CD4-positive, alpha-beta T cell (primary cell): ENCODE measurements at places on chromosomes 12 and 14.

- DNase-seq = no peak
Observed at GRCh38 chr12:124737040-124737419, 126.6 kb downstream of the SCARB1 start.

DNA sequence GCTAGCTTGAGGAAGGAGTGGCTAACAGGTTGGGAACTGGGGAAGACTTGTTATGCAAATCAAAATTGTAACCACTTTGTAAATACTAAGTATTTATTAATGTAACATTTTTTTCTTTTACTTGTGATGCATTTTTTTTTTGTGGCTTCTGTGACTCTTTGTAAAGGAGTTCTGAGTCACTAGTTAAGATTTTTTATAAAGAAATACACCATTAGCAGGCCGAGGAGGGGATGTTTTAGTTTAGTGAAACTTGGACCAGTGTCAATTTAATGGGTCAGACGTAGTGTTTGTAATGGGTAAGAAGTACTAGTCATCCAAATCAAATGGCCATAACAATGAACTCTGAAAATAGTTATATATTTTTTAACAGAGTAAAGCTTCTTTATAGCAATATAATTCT, 43.1 kb downstream of the AKAP6 start:
- DNase-seq = no peak

GRCh38 chr12:130839770-130840404, 837 bp upstream of the STX2 start:
- no peak for DNase-seq

DNA sequence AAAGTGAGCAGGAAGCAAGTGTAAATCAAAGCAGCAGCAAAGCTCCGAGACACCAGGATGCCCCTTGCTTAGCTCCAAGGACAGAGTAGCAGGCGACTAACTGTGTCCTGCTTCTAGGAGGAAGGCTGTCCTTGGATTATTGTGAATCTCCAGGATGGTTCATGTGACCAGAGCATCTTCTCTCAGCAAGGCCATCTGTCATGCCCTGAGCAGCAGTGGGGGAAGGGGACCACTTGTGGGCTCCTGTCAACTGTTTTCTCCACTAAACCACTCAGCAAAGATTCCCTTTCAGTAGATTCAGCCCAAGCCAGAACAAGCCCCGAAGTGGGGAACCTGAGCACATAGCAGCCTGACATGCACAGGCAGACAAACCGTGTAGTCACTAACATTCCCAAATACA, 19.4 kb downstream of the MAP3K9 start:
- no peak for DNase-seq

- DNase-seq = no peak
Observed at GRCh38 chr12:76307083-76307482, 41.1 kb downstream of the BBS10 start.

DNA sequence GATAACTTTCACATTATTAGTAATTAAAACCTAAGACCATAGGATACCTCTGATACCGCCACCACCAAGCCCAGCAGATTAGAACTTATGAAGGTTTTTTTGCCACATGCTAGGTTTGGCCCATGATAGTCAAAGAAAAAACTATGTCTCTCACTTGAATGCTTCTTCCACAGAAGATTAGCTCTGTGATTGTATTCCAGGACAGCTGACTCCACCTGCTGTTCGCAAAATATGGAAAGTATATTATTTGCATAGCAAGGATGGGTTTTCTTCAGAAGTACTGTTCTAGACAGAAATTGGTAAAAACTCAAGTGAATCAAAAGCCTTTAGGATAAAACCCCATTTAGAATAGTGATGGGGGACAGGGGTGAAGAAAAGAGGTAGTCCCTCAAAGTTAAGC, 42.2 kb downstream of the PPFIBP1 start:
- DNase-seq = no peak

GRCh38 chr12:57612711-57613426, 1.6 kb downstream of the ARHGEF25 start:
- DNase-seq = no peak

DNA sequence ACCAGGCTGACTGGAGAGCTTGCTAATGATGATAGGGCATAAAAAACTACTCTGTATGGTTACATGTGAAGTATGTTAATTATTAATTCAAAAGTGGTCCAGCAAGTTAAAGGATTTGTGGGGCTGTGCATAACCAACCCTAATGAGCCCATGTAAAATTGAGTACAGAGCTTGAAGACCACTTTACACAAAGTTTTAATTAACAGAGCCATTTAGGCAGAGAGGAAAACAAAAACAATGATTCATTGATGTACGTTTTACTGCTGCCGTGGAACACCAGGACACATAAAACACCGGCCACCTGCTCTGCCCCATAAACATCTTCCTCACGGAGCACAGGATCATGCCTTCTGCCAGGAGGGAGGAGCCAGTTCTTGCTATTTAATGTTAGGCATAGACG, 83.5 kb downstream of the RIMBP2 start:
- no peak for DNase-seq

- DNase-seq = no peak
Observed at GRCh38 chr14:101177301-101177971, 273.9 kb upstream of the RTL1 start.

DNA sequence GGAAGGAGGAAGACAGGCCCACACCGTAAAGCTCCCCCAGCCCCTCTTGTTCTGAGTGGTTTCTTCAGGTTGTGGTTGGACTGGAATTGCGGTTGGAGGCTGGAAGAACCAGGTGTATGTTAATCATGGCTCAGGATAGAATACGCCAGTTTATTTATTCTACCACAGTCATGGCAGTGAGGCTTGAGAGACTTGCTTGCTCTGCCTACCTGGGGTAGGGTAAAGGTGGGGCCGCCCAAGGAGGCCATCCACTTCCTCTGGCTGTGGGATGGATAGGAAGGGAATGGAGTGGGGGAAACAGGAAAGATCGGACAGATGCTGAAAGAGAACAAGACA, 8.1 kb downstream of the SHMT2 start:
- DNase-seq = no peak

GRCh38 chr12:49518914-49519573, 19.8 kb upstream of the KCNH3 start:
- no peak for DNase-seq

DNA sequence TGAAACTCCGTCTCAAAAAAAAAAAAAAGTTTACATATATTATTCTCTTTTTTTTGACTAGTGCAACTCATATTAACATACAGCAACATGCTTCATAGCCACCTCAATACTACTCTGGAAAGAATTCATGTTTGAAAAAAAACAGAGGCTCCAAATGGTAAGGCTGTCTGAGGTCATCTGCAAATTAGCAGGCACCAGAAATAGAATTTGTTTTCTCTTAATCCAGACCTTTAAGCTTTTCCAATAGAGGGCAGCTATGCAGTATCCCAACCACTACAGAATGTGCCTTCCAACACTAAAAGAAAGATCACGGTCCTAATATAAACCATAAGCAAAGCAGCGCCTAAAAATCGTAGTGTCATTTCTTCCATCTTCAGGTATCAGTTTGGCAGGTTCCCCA, 12.0 kb downstream of the C2CD5 start:
- no peak for DNase-seq

DNA sequence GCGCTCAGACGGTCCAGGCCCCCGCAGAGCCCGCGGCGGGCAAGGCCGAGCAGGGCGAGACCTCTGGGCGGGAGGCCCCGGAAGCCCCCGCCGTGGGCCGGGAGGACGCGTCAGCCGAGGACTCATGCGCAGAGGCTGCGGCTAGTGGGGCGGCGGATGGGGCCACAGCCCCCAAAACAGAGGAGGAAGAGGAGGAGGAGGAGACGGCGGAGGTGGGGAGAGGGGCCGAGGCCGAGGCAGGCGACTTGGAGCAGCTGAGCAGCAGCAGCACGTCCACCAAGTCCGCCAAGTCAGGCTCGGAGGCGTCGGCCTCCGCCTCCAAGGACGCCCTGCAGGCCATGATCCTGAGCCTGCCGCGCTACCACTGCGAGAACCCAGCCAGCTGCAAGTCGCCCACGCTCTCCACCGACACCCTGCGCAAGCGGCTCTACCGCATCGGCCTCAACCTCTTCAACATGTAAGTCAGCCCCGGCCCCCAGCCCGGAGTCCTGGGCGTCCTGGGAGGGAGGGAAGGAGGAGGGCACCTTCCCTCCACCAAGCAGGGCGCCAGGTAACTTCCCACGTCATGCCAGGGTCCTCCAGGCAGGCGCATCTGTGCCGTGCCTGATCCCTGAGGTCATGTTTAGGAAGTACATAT, 72.4 kb downstream of the IQSEC3 start:
- DNase-seq = no peak

DNA sequence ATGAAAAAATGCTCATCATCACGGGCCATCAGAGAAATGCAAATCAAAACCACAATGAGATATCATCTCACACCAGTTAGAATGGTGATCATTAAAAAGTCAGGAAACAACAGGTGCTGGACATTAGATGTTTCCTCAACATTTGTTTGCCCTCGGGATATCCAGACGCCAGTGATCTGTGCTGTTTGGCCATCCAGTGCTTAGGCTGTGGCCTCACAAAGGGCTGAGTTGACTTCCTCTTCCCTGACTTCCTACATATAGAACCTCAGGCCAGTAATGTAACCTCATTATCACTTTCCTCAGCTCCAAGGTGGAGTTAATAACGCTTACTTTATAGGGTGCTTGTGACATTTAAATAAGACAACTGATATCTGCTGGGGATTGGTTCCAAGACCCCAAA, 51.8 kb downstream of the SLC15A5 start:
- DNase-seq = no peak

GRCh38 chr12:108732489-108733229, 1.3 kb upstream of the CORO1C start:
- DNase-seq = no peak

DNA sequence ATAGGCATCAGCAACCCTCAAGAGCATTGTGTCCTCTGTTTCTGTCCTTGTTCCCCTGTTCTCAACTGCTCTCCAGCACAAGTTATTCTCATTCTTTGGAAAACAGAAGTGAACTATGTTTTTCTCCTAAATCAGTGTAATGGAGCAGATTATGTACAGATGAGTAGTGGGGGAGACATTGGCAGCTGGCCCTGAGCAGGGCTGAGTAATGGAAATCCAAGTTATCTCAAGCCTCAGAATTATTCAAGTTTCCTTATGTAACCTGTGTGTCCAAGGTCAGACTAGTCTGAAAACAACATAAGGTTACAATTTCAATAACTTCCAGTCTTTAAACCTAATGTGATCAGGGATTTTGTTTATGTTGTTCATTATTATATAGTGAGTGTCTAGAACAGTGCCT, 116.1 kb upstream of the FUT8 start:
- DNase-seq = no peak

- no peak for DNase-seq
Observed at GRCh38 chr12:105100207-105100985, 7.1 kb upstream of the WASHC4 start.

- no peak for DNase-seq
Observed at GRCh38 chr14:36361210-36361853, 40.9 kb upstream of the MBIP start.

GRCh38 chr12:132244724-132245295, 84.6 kb downstream of the GALNT9 start:
- no peak for DNase-seq

DNA sequence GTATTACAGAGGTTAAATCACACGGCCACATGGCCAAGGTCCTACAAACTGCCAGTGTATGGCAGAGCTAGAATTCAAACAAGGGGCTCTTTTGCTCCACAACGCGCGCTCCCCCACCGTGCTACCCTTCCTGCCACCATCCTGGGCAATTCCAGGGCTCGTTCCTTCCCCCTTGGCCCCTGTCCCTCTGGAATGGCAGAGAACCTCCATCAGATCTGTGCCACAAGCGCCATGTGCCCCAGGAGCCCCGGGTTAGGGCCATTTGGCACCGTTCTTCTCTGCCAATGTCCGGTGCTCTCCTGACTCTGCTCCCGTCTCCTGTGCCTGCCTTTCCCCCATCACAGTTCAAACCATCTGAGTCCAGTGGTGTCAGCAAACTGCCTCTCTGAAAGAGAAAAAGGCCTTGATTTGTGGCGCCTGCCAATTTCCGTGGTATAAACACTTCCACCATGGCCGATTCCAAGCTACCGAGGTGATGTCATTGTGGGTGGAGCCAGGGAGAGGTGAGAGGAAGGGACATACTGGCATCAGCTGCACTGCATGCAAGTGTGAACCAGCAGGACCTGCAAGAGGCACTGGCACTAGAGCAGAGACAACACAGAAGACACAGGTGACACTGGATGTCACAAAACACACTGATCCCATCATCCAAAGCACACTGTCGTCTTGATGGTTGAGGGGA, 163.1 kb downstream of the CALM1 start:
- DNase-seq = no peak

- DNase-seq = no peak
Observed at GRCh38 chr12:69417231-69417630, 53.0 kb upstream of the FRS2 start.

DNA sequence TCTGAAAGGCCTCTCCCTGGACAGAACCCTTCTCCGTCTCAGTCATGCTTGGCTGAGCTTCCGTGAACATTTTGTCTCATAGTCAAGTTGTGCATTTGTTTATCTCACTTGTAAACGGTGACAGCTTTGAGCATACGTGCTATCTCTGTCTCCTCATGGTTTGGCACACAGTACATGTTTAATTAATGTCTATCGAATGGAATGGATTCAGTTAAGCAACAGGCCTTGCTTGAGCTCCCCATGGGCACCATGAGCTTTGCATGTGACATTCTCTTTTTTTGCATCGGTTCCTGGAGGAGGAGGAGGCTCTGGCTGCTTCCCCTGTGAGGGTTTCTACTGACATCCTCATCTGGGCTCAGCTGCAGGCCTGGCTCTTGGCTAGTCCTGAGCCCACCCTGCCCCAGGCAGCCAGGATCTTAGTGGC, 80.0 kb downstream of the PRIMA1 start:
- no peak for DNase-seq

DNA sequence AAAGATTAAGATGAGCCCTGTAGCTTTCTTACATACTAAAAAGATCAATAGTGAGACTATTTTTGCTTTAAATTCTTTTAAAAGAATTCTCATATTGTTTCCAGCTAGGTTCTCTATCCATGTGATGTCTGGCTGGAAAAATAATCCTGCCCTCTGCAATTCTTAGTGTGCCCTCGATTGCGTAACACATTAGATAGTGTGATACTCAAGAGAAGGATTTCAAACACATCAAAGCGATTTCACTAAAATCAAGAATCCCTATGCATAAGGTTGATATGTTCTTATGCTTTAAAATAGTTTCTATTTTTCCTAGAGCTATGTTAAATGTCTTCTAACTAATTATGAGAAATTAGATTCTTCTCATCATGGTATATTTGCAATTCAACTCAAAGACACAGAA, 127.3 kb upstream of the PLEKHA5 start:
- DNase-seq = no peak

DNA sequence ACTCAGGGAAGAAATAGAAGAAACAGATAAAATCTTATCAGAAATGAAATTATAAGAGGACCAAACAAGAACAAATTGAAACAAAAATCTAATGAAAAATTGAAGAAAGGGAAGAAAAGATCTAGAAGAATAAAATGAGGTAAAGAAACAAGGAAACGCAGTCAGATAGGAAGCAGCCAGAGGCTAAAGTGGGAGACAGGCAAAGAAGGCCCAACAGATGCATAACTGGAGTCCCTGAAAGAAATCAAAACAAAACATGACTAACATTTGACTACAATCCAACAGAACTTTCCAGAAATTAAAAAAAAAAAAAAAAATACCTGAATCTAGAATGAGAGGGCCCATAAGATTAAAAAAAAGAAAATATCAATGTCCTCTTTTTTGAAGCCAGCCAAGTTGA, 65.6 kb downstream of the AMN start:
- DNase-seq = no peak
